ENCODE measurements at places on chromosomes 11 and 22.
A peak's percentile ranks its signal among the peaks of the same experiment; 100 is the strongest.

DNA sequence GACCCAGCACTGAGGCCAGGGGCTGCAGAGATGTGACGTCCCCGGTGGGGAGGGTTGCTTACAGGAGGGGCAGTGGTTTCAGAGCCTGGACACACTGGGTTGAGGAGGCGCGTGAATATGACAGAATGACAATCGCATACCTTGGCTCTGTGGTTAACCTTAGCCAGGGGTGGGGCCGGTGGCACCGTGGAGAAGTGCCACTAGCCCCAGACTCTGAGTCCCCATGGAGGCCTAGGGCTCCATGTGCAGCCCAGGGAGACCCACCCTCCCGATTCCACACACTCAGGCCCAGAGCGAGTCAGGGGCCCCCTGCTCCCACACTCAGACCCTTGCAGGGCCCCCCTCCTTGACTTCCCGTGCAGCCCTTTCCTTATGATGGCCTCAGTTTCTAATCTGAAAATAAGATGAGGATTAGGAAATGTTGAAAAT, 3.6 kb upstream of the ACR start:
- DNase-seq, result no peak

DNA sequence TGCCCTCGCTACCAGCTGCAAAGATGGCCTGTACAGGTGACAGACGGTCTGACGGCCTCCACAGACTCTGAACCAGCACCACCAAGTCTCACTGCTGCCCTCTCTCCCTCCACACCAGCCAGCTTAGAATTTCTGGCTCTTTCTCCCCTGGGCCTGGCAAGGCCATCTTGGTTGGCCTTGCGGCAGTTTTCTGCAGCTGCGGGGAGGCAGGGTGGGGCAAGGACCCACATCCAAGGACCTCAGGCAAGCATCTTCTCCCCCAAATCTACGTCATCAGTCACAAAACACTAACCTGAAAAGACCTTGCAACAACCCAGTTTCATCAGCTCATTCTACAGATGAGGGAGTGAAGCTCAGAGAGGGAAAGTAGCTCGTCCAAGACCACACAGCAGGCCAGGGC, 11.7 kb upstream of the POLDIP3 start:
- no peak for DNase-seq

GRCh38 chr22:49973018-49973961, 12.7 kb downstream of the PIM3 start:
- peak; percentile 2 for DNase-seq

GRCh38 chr11:115887727-115888126, 383.5 kb upstream of the CADM1 start:
- DNase-seq, result no peak

- no peak for DNase-seq
Observed at GRCh38 chr22:42365111-42365865, 66.9 kb downstream of the NFAM1 start.

DNA sequence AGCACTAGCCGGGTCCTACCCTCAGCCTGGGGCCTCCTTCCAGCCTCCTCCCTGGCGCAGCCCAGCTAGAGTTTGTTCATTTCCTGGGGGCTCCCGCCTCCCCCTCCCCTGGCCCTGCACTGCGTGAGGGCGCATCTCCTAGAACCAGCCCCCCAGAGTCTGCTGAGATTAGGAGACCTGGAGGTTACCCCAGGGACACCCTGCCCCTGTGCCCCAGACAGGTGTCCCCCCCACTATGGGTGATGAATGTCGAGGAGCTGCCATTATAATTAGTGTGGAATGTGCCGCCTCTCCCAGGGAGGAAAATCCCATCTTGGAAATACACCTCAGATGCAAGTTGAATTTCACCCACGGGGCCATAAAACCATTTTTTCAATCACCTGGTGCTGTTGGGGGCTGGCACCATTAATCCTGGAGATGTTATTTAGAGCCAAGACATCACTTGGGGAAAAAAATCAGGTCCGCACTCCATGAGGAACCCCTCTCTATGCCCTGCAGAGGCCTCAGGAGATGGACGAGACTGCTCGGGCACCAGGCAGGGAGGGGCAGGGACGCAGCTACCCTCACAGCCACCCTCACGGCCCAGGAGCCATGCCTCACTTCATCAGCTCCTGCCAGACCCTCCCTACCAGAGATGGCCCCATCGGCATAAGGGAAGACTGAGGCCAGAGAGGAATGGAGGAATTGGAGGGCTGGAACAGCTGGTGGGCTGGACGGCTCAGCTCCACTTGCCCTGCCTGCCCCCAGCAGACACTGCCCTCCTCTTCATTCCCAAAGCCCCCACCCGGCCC, 197.5 kb downstream of the IGLL1 start:
- DNase-seq, result no peak

DNA sequence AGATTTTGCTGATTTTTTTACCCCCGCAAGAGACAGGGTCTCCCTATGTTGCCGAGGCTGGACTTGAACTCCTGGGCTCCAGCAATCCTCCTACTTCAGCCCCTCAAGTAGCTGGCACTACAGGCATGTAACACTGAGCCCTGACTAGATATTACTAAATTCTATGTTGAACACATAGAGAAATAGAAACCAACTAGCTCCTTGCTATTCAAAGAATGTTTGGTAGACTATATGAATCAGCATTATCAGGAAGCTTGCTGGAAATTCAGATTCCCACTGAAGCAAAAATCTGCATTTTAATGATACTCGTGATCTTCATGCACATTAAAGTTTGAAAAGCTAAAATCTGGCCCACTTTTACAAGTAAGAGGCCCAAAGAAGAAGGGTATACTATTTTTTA, 11.9 kb downstream of the TMEM41B start:
- DNase-seq, result no peak

DNA sequence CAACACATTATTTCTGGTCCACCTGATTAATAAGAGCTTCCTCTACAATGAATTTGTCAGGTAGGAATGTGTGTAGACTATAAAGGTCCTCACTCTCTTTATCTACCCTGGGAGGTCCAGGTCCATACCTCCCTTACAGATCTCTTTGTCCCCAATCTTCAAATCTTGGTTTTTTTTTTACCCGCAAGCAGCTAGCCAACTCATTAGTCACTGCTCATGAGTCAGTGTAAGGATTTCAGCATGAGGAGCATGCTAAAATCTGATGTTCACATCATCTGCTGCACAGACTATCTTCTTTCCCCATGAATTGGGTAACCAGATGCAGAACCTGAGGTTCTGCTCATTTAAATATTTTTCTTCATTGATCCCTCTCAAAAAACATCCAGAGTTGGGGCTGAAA, 397.0 kb upstream of the ISX start:
- no peak for DNase-seq

GRCh38 chr22:20978419-20978818, 3.7 kb upstream of the LZTR1 start:
- no peak for DNase-seq

- no peak for DNase-seq
Observed at GRCh38 chr11:76049511-76049910, 156.8 kb downstream of the WNT11 start.

DNA sequence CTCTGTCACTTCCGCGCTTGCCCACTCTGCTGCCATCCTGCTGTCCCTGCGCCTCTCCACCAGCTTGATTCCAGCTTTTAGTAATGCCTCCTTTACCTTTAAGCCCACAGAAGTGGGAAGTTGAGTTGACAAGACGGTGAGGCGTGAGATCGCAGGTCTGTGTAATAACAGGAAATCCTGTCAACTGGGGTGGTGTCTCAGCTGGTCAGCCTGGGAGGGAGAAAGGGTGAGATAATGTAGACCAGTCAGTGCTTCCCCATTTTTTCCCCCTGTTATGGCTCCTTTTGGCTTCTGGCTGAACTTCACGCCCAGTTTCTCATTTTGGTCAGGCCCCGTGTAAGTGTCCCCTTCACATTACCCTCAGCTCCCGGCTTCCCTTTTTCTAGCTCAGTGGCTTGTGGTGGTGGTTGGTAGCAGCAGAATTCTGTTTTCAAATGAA, 98.9 kb downstream of the TRAF6 start:
- DNase-seq, result no peak

DNA sequence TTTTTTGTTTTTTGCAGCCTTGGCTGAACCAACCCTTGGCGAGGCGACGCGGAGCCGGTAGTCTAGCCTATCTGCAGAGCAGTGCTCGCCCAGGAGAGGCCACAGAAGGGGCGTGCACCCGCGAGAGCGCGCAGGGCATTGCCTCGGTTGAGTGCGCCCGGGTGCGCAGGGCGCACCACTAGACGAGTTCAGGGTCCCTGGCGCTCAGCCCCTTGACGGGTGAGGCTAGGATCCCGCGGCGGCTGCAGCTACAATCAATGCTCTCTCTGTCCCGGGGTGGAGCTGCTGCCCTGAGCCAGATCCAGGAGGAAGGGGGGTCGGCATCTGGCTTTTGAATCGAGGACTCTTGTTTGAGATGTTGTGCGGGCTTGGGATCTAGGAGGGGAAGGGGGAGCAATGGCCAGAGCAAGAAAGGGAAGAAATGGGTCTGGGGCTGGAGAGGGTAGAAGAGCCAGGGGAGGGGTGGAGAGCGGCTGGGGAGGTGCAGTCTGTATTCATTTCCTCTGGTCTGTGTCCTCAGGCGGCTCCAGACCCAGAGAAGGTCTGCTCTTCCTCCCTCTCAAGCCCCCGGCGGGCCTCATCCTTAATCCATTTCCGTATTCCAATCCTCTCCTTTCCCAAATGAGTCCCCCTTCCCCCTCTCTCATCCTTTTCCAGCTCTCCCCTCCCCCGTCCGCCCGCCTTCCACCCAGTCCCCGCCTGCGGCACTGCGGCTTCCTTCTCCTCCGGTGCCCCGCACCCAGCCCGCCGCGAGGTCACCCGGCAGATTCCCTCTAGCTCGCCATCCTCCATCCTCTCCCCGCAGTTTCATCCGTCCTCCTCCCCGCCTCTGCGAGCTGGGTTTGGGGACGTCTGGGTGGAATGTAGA, 797 bp downstream of the THY1 start:
- DNase-seq, result no peak

DNA sequence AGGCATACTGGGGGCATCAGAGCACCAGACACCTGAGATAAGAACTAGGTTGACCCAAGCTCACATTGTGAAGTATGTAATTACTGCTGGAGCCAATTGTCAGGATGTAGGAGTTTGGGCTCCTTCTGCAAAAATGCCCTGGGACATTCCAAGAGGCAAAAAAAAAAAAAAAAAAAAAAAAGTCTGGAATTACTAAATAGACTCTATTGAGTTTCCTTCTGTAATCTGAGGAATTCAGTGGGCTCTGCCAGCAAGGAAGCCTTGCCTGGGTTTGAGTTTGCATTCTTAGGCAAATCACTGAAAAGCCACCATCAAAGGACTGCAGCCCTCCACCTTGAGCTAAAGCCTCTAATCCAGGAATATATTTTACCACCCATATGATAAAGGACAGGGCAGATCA, 8.0 kb upstream of the CAVIN3 start:
- DNase-seq, result no peak

- DNase-seq, result peak; percentile 97
Observed at GRCh38 chr11:65497141-65498041, 1.5 kb upstream of the MALAT1 start.

GRCh38 chr22:25219211-25219689, at the start of gene CRYBB2:
Gene CRYBB2, plus strand, starts transcription at chr22:25219639. Its CDS starts 1,791 bp downstream, at chr22:25221430.
- DNase-seq, result no peak

- DNase-seq, result no peak
Observed at GRCh38 chr22:35681454-35682052, 33.3 kb downstream of the APOL6 start.

DNA sequence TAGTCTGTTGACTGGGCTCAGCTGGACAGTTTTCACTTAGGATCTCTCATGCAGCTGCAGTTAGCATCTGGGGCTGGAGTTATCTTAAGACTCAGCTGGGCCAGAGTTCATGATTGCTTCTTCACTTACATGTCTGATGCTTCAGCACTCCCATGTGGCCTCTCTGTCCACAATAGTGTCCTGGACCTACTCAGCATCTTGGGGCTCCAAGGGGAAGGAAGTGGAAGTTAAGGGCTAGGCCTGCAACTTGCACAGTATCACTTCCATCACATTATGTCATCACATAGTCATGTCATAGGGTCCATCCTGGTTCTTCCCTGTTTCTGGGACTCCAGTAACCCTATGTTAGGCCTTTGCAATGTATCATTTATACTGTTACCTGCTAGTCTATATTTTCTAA, 115.9 kb downstream of the C11orf65 start:
- DNase-seq, result no peak

GRCh38 chr11:103110391-103110790, 1.2 kb downstream of the DYNC2H1 start:
- no peak for DNase-seq

GRCh38 chr11:39968071-39968470, 1491.4 kb downstream of the LRRC4C start:
- no peak for DNase-seq

- no peak for DNase-seq
Observed at GRCh38 chr11:13629779-13630178, 38.7 kb upstream of the FAR1 start.

GRCh38 chr22:39994041-39994565, 651 bp upstream of the FAM83F start:
- DNase-seq, result peak; percentile 31

GRCh38 chr11:127073621-127074020, 73.1 kb upstream of the KIRREL3 start:
- no peak for DNase-seq

- no peak for DNase-seq
Observed at GRCh38 chr11:92607969-92608722, 361.3 kb upstream of the MTNR1B start.

DNA sequence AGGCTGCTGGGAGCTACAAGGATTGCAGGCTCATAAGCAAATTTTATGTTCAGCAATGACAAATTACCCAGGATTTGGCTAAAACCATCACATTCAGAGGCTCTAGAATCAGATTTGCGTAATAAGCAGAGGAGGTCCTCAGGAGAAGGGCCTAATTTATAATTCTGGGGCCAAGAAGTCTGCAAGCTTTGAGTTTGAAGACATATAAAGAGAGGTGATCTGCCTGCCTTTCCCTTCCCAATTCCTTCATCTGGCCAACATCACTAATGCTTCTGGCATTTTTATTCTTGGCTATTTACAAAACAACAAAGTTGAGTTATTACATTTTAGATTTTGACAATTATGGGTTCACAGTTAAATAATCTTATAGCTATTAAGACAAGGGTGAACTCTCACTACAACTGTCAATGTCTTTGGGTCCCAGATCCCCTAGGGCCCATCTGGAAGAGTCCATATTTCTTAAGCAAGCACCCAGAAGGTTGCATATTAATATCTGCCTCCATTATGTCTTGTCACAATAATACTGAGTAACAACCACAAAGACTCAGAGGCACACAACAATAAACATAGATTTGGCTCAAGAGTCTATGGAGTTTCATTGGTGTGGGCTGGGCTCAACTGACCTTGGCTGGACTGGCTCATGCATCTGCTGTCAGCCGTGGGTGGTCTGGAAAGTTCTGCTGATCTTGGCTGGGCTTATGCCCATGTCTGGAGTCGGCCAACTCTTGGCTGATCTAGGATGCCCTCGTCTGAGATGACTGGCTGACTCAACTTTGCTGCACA, 67.2 kb upstream of the CD82 start:
- no peak for DNase-seq

DNA sequence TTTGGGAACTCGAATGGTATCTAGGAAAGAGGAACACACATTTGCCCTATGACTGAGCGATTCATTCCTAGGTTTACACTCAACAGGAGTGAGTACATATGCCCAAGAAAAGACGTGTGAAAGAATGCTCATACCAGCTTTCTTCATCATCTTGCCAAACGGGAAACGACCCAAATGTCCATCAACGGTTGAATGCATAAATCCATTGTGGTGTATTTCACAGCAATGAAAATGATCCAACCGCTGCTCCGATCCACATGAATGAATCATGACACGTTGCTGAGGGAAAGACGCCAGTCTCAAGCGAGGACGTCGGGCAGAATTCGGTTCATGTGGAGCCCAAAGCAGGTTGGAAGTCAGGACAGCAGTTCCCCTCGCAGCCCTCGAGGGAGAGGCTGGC, 71.5 kb downstream of the CYTH4 start:
- DNase-seq, result no peak
